Renal pelvis (tissue), 12 donors: ENCODE measurements at places on chromosomes 5 and 9.

GRCh38 chr5:61010467-61011454 is 65.8 kb downstream of the NDUFAF2 start:
- no peak for DNase-seq

GRCh38 chr5:68529581-68529980 is 314.0 kb downstream of the PIK3R1 start:
- no peak for DNase-seq

GRCh38 chr9:98789483-98790133 is 6.7 kb downstream of the ANKS6 start:
- no peak for DNase-seq

GRCh38 chr5:93076566-93076965 is 504.5 kb downstream of the NR2F1-AS1 start:
- DNase-seq = no peak

- DNase-seq = no peak
Measured at GRCh38 chr5:41735213-41735612, 135.0 kb downstream of the OXCT1 start.

GRCh38 chr9:128152133-128153059 is 3.1 kb downstream of the LCN2 start:
- no peak for DNase-seq
